ENCODE measurements at places on chromosomes 16 and 17.

DNA sequence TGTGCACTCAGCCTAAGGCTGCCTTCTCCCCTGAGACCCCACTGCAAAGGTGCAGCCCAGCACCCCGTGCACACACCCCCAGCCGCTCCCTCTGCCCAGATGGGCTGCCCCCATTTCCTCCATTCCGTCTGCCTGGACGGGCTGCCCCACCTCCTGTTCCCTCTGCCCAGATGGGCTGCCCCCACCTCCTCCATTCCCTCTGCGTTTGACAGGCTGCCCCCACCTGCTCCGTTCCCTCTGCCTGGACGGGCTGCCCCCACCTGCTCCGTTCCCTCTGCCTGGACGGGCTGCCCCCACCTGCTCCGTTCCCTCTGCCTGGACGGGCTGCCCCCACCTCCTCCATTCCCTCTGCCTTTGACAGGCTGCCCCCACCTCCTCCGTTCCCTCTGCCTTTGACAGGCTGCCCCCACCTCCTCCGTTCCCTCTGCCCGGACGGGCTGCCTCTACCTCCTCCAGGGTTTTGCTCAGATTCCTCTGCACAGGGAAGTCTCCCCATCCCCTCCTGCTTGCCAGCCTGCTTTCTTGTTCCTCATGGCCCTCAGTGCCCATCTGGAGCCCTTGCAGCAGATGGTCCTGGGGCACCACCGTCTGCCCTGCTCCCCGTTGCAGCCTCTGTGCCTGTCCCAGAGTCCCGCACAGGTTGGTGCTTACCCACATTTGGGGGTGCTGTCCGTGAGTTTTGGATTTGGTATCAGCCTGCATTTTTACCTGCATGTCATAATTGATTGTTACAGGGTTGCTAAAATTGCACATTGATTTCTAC lies 23.4 kb upstream of the IL17C start:
- no peak for DNase-seq

GRCh38 chr17:76046064-76046463 lies 19.0 kb upstream of the EVPL start:
- DNase-seq = no peak

- DNase-seq = no peak
Observed at GRCh38 chr16:56514845-56515244, 5.0 kb downstream of the BBS2 start.

GRCh38 chr17:67441052-67441895 lies 64.2 kb downstream of the PITPNC1 start:
- DNase-seq = peak; percentile 36

DNA sequence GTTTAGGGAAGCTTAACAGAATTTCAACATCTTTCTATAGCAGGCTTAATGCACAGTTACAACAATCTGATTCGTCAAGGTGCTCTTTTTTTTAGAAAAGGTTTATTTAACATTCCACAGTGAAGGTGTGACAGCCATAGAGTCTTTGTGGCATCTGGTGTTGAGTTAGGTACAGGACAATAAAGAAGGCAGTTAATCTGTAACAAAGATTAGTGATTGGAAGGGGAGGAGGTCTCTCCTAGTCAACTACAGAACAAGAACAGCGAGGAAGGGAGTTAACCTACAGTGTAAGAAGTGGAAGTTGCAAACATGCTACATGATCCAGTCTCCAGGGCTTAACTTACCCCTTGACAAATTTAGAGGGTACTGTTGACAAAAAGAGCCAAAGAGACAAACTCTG lies 3.0 kb upstream of the ZDHHC7 start:
- no peak for DNase-seq

All from stimulated activated CD8-positive, alpha-beta memory T cell treated with anti-CD3 and anti-CD28 coated beads, Interleukin-4, amount 100 ng/mL, for 1 hour (primary cell).